ENCODE measurements at places on chromosomes 3 and 15. TPM values are rescaled to one million over a fixed set of nuclear protein-coding genes. Genes with fewer than 3 reads are reported as not detected.
A peak's percentile ranks its signal among the peaks of the same experiment; 100 is the strongest.

GRCh38 chr3:82157952-82158351, 396.5 kb upstream of the GBE1 start:
- no peaks in the 10 kb centered on the region for H3K4me1 ChIP-seq
- H3K36me3 ChIP-seq = no peaks in the 10 kb centered on the region
- no peak for DNase-seq
- H3K27me3 ChIP-seq = no peaks in the 10 kb centered on the region
- H3K27ac ChIP-seq = no peak overlapping the region
- H3K4me3 ChIP-seq = no peak overlapping the region

Gene C3orf85
- total RNA-seq = not detected

Gene NR2E3
- not detected for total RNA-seq

- peak overlapping the region; percentile 85 for H3K27ac ChIP-seq
- no peaks in the 10 kb centered on the region for H3K27me3 ChIP-seq
- DNase-seq = no peak
- H3K4me1 ChIP-seq = peaks cover 35% of the 10 kb centered on the region
- H3K36me3 ChIP-seq = peaks cover 55% of the 10 kb centered on the region
- peak overlapping the region; percentile 61 for H3K4me3 ChIP-seq
Observed at GRCh38 chr15:58627701-58628100, 121.8 kb downstream of the ADAM10 start.

DNA sequence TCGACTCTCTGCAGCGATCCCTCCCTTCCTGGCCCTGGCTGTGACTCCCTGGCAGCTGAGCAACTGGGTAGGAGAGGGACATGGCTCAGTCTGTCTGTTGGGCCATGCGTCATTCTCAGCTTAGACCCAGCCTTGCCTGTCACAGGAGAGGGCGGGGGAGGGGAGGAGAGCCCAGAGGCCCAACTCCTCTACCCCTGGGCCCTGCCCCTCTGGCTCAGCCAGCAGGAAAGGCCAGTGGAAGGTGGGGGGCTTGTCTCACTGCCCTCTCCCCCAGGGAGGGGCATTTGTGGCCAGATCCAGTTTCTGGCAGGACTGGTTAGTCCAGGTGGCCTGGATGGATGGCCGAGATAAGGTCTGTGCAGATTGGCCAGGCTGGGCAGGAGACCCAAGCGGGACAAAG, 31.6 kb downstream of the DNAJB8 start:
- H3K27ac ChIP-seq = no peak overlapping the region
- peaks cover 52% of the 10 kb centered on the region for H3K27me3 ChIP-seq
- no peaks in the 10 kb centered on the region for H3K36me3 ChIP-seq
- H3K4me1 ChIP-seq = peaks cover 5% of the 10 kb centered on the region
- no peak overlapping the region for H3K4me3 ChIP-seq
- DNase-seq = no peak

GRCh38 chr3:77500721-77501120, 460.8 kb downstream of the ROBO2 start:
- H3K4me1 ChIP-seq = no peaks in the 10 kb centered on the region
- H3K27me3 ChIP-seq = no peaks in the 10 kb centered on the region
- no peak for DNase-seq
- no peaks in the 10 kb centered on the region for H3K36me3 ChIP-seq
- no peak overlapping the region for H3K27ac ChIP-seq
- H3K4me3 ChIP-seq = no peak overlapping the region

DNA sequence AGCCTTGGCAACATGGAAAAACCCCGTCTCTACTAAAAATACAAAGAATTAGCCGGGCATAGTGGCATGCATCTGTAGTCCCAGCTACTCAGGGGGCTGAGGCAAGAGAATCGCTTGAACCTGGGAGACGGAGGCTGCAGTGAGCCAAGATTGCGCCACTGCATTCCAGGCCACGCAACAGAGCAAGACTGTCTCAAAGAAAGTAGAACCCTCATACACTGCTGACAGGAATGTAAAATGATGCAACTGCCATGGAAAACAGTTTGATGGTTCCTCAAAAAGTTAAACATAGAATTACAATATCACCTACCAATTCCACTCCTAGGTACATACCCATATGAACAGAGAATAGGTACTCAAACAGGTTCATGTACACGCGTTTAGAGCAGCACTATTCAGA, 158.9 kb downstream of the TBC1D5 start:
- H3K27me3 ChIP-seq = no peaks in the 10 kb centered on the region
- no peak overlapping the region for H3K27ac ChIP-seq
- no peak overlapping the region for H3K4me3 ChIP-seq
- H3K36me3 ChIP-seq = peaks cover 2% of the 10 kb centered on the region
- H3K4me1 ChIP-seq = peaks cover 3% of the 10 kb centered on the region

Gene DAZL
- total RNA-seq = not detected

DNA sequence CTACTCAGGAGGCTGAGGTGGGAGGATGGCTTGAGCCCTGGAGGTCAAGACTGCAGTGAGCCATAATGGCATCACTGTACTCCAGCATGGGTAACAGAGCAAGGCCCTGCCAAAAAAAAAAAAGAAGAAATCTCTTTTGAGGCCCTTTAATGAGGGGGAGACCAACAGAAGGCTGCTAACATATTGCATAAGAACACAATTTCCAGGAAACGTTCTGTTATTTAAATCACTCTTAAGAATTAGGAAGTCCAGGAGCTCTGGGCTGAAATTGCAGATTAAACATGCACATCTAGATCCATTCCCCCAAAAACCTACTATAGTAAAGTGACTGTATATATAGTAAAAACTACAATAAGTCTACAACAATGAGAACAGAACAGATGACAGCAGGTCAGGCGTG, 16.1 kb upstream of the BLM start:
- H3K4me1 ChIP-seq = peaks cover 21% of the 10 kb centered on the region
- no peak for DNase-seq
- no peaks in the 10 kb centered on the region for H3K27me3 ChIP-seq
- H3K4me3 ChIP-seq = no peak overlapping the region
- H3K27ac ChIP-seq = no peak overlapping the region

- H3K4me3 ChIP-seq = no peak overlapping the region
- DNase-seq = no peak
- no peaks in the 10 kb centered on the region for H3K4me1 ChIP-seq
- no peaks in the 10 kb centered on the region for H3K36me3 ChIP-seq
- H3K27ac ChIP-seq = no peak overlapping the region
Observed at GRCh38 chr3:126131881-126132750, 48.2 kb upstream of the SLC41A3 start.

GRCh38 chr3:136330900-136331299, 80.8 kb downstream of the PCCB start:
- H3K27ac ChIP-seq = no peak overlapping the region
- H3K36me3 ChIP-seq = peaks cover 52% of the 10 kb centered on the region
- no peaks in the 10 kb centered on the region for H3K27me3 ChIP-seq

GRCh38 chr3:158663246-158663645, 9.2 kb downstream of the LXN start:
- H3K36me3 ChIP-seq = peaks cover 49% of the 10 kb centered on the region
- H3K27me3 ChIP-seq = no peaks in the 10 kb centered on the region
- DNase-seq = no peak
- H3K27ac ChIP-seq = no peak overlapping the region
- H3K4me1 ChIP-seq = peaks cover 11% of the 10 kb centered on the region

GRCh38 chr3:42028474-42028873, 62.7 kb upstream of the TRAK1 start:
- no peaks in the 10 kb centered on the region for H3K27me3 ChIP-seq
- peaks cover 19% of the 10 kb centered on the region for H3K4me1 ChIP-seq
- no peak for DNase-seq
- no peak overlapping the region for H3K27ac ChIP-seq

Data from activated CD4-positive, alpha-beta memory T cell treated with anti-CD3 and anti-CD28 coated beads, Interleukin-2, amount 10 ng/mL, durations not matched to agents 7 days and 5 days (primary cell).